ENCODE measurements at places on chromosomes 6 and 20.

GRCh38 chr6:27140999-27141528 is 106.4 kb upstream of the PRSS16 start:
- DNase-seq, result no peak

DNA sequence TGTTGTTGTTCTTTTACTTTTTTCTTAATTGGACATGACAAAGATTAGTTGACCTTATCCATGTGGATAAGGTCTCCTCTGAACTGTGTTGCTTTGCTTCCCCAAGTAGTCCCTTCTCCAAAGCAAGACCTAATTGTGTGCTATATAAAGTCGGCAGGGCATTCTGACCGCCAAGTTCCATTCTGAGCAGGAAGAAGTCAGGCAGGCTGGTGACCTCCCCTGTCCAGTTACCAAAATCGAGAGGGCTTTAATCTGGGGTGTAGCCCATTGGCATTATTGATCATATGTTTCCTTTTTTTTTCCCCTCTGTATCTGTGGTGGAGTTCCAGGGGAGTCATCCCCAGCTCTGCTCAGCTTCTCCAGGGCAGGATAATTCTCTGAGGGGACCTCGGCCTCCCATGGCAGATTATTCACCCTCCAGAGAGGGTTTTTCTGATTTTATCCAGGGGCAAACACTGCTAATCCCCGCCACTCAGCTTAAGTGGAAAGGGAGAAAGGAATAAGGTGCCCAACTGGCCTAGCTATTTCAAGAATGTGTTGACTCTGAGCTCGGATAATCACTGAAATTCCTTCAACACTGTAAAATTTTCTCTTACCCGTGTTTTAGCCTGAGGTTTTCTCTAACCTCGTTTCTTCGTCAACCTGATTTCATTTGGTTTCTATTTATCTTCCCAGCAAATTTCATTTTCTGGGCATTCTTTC is 71.8 kb upstream of the L3MBTL3 start:
- DNase-seq, result no peak

DNA sequence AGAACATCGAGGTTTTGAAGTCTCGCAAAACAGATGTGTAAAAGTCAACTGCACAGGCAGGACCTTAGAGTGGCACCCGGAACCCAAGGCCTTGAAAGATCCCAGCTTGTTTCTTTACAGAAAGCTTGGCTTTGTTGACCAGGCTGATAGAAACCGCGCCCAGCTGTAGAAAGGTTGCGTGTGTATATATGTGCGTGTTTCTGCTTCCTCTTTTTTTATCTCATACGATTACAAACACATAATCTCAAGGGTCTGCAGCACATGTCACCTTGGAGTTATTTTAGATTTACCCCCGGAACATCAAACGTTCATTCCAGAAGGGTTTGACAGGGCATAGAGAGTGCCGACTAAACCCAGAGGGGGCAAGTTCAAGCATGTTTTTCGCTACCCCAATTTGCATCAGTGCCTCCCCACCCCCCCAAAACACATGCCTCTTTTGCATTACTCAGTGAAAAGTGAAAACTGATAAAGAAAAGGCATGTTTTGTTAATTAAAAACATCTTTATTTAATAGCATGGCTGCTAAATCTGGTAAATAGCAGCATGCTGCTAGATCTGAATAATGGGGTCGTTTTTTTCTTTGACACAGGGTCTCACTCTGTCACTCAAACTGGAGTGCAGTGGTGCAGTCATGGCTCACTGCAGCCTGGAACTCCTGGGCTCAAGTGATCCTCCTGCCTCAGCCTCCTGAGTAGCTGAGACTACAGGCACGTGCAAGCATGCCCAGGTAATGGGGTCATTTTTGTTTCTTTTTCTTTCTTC is 33.2 kb upstream of the NCOA3 start:
- DNase-seq, result no peak

DNA sequence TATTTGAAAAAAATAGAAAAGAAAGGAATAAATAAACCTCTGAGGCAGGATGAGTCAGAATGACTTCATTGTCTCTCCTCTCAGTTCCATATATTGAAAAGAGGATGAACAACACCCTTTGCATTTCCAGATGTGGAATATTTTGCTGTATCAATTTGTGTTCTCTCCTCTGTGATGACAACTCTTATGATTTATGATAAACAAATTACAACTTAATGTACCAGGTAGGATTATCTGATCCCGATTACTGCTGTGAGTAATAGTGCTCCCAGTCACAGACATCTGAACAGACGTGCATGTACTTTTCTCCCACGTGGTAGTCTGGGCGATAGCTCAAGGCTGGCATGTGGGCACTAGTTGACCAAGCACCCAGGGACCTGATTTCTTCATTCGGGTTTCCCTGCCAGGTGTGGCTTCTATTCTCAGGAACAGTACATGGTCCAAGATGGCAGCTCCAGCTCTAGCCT is 142.1 kb upstream of the SULF2 start:
- no peak for DNase-seq

DNA sequence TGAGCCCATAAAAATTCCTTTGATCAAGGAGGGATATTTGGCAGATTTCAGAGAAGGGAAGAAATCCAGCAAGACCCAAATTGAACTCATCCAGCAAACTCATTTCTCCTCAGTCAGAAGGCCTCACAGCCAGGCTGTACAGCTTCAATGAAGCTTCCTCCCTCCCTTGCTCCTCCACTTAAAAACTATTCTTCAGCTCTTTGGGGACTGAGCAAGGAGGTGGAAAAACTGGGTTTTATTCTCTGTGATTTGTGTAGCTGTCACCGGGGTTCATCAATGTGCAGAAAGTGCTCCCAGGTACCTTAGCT is 158.7 kb upstream of the ZNF184 start:
- no peak for DNase-seq

- no peak for DNase-seq
Measured at GRCh38 chr20:2125474-2126112, 24.0 kb downstream of the STK35 start.

GRCh38 chr20:22905658-22906057 is 129.5 kb upstream of the SSTR4 start:
- DNase-seq, result no peak

GRCh38 chr6:161053103-161053502 is 61.5 kb downstream of the MAP3K4 start:
- DNase-seq, result no peak

GRCh38 chr6:158381214-158381613 is 68.9 kb downstream of the TULP4 start:
- DNase-seq, result no peak

GRCh38 chr6:148837941-148838340 is 91.1 kb downstream of the UST start:
- DNase-seq, result no peak

DNA sequence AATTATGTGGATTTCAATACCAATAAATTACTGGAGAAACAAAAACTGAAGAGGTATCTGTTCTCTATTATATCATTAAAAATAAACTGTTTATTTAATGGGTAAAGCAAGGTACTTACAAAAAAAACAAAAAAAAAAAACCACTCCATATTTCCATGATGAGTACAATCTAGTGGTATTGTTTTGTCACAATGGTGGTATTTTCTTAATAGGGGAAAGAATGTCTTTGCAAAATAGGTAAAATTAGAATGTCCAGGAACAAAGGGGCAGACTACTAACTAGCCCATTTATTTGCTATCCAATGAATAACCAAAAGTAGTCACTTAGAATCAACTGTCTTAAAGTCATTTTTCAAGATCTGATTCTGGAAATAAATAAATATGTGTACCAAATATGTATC is 92.0 kb downstream of the ARHGAP18 start:
- no peak for DNase-seq

DNA sequence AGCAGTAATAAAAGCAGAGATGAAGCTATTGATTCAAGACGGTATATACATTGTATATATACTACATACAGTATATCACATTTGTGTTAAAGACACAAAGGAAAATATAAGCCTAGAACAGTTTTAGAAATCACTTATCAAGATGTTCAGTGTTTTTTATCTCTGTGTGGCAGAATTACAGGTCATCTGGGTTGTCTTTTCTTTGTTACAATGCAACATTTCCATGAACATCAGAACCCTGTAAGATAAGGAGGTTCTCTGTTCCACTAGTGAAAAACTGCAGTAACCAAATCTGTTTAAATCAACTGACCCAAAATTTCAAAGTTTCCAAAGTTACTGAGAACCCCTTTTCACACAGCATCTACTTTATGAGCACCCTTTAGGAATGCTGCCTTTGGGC is 42.2 kb downstream of the B4GALT5 start:
- DNase-seq, result no peak

GRCh38 chr6:85460921-85461797 is 11.3 kb downstream of the NT5E start:
- DNase-seq, result no peak

DNA sequence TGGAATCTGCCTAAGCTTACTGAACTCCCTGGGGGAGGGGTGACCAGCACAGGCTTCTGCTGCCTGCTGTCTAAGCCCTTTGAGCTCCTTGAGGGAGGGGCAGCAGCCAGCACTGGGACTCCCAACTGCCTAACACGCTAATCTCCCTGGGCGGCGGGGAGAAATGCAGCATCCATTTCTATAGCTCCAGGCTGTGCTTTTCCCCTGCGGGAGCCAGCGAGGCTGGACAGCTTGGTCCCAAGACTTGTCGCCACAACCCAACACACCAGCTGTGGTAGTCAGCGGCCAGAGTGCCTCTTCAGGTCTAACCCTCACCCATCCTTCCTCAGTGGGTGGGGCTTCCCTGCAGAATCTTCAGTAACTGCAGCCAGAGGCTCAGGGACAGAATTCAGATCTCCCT is 64.6 kb downstream of the VGLL2 start:
- DNase-seq, result no peak

DNA sequence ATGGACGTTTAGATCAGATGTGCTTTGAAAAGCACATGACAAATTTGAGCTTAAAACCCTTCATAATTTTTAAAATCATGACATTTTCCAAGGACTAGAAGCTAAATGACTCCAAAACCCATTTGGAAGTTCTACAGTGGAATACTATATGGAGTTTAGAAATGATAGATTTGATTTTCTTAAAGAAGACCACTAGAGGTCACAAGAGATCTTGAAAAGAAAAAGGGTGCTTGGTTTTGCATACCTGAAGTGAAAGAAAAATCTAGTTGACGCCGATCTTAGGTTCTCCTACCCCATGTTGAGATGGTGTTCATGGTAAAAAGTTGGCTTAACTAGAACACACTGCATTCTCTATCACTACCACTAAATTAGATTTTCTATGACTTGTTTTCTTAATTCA is 31.5 kb downstream of the CFAP61 start:
- no peak for DNase-seq

DNA sequence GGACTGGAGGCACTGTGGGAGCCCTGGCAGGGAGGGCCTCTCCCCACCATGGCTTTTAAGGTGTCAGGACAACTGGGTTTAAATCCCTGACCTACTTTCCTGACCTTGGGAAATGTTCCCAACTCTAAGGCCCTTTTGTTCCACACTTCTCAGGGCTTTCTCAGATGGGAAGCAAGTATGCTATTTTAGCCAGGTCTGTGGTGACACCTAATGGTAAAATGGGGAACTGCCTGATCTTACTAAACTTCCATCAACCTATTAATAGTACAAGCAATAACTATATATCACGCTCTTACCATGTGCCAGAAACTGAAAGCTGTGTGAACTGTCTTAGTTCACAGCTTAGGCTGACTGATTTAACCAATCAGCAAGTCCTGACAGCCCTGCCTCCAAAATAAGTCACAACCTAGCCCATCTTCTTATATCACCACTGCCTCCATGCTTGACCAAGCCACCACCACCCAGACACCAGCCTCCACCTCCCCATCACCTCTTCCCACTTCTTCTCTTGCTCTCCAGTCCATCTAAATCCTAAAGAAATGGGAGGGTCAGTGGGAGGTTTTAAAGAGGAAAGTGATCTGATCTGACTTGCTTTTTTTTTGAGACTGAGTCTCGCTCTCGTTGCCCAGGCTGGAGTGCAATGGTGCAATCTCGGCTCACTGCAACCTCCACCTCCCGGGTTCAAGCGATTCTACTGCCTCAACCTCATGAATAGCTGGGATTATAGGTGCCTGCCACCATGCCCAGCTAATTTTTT is 6.9 kb upstream of the BLCAP start:
- no peak for DNase-seq

DNA sequence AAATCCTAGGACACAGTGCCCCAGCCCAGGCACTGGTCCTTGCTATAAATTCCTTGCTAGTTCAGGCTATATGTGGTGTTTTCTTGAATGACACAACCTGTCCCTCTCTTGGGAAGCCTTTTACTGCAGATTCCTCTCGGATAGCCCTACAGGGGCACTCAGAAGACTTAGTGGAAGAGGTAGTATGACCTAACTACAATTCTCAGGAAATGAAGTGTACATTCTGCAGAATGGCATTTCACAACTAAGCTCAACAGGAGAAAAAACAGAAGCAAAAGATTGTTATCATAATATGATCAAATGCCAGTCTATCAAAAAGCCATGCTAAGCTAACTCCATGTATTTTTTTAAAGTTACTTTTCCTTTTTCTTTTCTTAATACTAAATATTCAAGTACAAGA is 66.3 kb upstream of the FBXL4 start:
- no peak for DNase-seq

- DNase-seq, result no peak
Measured at GRCh38 chr6:42746463-42747391, 824 bp upstream of the TBCC start.

GRCh38 chr6:43129434-43130194 is 41.5 kb upstream of the SRF start:
- DNase-seq, result no peak

DNA sequence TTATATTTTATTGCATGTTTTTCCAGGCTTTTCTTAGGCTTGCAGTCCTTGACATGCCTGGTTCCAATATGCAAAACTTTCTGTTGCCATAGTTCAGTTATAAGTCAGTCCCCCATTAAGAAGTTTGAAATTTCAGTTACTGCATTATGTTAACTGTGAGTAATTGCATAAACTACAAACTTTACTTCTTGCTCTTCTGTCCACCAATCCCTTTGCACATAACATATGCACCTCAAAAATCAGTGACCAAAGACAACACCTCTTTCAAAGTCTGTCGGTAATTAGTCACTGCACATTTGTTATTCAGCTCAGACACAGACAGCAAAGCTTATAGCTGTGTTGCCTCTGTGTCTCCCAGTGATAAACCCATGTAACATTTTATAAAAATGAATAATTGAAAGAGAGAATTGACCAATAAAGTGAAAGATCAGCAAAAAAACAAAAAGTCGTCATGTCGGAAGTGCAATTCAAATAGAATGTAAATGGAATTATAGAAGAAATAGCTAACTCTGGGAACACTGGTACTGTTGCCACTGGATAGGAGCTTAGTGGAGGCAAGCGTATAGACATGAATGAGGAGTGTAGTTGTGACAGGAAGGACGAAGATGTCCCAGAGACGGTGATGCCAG is 50.3 kb upstream of the BTBD3 start:
- no peak for DNase-seq

- no peak for DNase-seq
Measured at GRCh38 chr6:155115893-155116570, 120.9 kb downstream of the TIAM2 start.

DNA sequence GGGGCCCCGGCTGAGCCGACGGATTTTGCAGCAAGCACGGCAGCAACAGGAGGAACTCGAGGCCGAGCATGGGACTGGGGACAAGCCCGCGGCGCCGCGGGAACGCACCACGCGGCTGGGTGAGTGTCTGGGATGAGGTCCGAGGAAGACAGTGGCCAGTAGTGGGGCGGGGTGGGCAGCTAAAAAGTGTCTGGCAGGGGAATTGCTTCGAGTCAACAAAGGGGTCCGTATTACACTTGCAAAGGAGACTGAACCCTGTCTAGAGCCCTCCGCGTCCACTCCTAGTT is 356 bp downstream of the BYSL start:
- DNase-seq, result no peak

- no peak for DNase-seq
Measured at GRCh38 chr6:132669690-132670291, 10.8 kb upstream of the TAAR1 start.
